Thyroid gland (tissue), 4 donors: ENCODE measurements at places on chromosomes 5 and 9.

- DNase-seq = no peak
Observed at GRCh38 chr5:14932902-14933469, 61.4 kb upstream of the ANKH start.

DNA sequence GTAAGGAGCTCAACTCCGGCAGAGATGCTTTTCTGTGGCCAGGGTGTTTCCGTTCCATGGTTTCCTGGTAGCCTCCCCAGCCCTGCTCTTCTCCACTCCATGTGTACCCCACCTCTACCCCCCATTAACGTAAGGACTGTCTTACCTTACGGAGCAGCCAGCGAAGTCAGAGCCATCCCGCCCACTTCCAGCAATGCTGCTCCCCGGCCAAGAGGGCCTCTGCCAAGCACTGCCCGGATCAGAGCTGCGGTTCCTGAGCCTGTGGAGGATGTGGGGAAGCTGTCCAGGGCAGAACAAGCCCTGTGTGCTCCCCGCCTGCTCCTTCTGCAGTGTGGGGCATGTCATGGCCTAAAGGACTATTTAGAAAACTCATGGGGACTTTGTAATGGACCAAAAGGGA, 261.2 kb downstream of the GADD45G start:
- no peak for DNase-seq

GRCh38 chr5:127702926-127703561, at the start of gene CCDC192:
Gene CCDC192 (plus strand): TSS chr5:127703391. CDS start chr5:127703446, 55 bp downstream.
- no peak for DNase-seq

- DNase-seq = no peak
Observed at GRCh38 chr5:73450672-73451223, 2.2 kb upstream of the FOXD1 start.

- no peak for DNase-seq
Observed at GRCh38 chr5:59704936-59705335, 188.6 kb downstream of the PDE4D start.

DNA sequence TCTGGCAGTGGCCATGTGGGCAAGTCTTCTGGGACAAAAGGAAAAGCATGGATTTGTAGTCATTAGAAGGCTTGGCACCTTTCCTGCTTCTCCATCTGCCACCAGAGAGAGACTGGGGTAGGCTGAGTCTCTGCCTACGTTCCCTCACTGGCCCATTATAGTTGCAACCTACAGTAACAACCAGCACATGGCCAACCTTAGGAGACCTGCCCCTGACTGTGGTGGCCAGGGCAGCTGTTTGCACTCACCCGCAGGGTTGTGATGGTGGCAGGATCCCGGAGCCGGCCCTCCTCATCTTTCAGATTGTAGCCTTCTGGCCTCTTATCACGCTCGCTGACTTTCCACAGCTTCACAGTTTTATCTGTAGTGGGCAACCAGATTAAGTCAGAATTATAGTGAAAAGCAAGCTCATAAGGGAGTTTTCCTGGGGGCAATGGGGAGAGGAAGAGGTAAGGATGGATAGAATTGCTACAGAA, 174.9 kb upstream of the GPR151 start:
- DNase-seq = no peak
